ENCODE measurements at places on chromosomes 16 and 17.

DNA sequence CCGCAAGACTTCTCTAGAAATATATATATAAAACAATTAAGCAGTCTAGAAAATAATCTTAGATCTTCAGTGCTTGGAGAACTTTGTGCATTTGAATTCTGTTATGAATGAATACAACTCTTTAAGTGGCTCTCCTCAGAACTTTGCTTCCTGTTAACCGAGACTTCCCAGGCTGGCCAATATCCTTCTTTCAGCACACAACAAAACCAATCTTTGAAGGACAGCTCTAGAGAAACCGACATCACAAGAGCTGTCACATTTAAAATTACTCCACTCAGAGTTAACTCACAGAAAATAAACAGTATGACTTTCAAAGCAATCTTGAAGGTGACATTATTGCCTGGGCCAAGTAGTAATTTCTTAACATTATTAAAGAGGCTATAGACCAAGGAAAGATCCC is 49.7 kb upstream of the ITGA2B start:
- DNase-seq, result no peak

DNA sequence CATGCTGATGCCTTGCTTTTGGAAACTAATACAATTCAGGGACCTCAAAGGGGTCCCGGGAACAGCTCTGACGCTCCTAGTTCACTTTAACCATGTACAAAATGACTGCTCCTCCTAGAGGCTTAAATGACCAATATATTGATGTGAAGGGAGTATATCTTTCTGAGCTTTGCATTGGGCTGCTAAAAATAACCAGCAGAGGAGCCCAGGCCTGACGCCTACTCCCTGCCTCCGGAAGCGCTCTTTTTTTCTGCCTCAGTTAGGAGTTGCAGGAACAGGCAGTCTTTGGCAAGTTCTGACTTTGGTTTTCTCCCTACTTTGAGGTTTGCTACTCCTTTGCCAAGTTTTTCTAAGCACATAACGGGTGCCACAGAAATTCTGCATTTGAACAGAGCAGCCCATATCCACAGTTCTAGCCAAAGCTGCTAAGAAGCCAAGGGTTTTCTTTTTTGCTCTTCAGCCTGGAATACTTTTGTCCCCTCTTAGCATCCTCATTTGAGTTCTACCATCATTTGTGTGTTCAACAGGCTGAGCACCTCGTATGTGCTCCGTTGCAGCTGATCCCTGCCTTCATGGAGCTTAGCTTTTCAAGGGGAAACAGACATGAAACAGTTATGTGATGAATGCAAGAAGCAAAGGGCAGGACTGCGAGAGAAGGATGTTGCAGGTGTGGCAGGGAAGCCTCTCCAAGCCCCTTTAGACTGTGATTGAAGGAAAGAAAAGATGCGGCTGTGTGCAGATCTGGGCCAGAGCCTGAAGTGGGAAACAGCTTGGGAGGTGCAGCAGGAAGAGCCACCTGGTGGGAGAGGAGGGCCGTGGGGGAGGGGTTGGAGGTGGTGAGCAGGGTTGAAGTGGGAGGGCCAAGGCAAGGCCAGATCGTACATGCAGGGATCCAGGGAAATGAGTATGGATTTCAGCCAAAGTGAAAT is 2.8 kb upstream of the NAGPA start:
- no peak for DNase-seq

GRCh38 chr17:64706224-64707049 is 44.3 kb upstream of the SMURF2 start:
- DNase-seq, result peak; percentile 93

DNA sequence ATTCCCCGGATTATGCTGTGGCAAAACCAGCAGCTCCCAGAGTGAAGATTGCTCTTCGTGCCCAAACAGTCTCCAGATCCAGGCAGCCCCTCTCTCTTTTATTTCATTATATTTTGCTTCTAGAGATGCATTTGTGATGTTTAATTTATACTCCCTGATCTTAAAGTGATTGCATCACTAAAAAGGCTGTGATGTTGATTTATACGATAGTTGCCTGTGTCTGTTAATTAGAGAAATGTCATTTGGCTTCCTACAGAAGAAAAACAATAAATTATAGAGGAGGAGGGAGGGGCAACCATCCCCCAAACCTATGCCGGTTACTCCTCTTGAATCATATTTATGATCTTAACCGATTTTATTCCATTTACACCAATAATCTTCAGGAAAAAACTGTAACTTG is 615.3 kb downstream of the TOX3 start:
- no peak for DNase-seq

GRCh38 chr16:87330257-87330624 is 13.0 kb upstream of the C16orf95 start:
- DNase-seq, result no peak

- no peak for DNase-seq
These were observed 35.0 kb upstream of the ICAM2 start for GRCh38 chr17:64055183-64056142.
